Activated T-helper 1 cell treated with anti-CD3 and anti-CD28 coated beads, Interleukin-2, amount 50 U/mL, for 16 hours (primary cell): ENCODE measurements at places on chromosomes 1 and 21.

DNA sequence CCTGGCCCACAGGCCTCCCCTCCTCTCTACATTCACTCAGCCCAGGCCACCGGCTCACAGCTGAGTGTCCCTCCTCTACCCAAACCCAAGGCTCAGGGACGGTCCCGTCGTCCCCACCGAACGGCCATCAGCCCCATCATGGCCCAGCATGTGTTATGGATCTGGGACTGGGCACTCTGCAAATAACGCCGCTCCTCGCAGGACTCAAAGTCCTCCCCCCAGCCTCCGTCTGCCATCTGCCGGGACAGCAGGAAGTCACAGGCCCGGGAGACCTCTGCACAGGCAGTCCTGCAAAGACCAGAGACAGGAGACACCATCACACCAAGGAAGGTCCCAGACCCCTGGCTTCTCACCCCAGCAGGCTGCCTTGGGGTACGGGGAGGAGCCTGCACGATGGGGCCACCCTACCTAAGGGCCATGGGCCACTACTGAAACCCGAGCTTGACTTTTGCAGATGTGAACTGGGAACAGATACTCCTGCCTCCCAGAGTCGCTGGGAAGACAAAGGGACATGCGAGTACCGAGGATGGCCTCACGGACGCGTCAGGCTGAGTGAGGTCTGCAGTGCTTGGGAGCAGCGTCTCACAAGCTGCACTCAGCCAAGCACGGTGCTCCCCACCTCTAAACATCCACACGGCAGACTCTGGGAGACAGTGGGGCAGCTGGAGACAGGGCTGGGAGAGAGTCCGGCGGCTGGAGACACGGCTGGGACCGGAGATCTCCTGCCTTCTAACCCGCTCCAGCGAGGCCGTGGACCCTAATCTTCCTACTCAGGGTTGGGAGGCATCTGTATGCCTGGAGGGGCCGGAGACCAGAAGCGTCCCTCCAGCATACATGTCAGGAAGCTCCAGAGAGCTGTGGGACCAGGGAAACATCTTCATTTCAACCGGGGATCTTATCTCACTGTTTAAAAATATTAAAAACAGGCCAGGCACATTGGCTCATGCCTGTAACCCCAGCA is 10.4 kb upstream of the SPATC1L start:
- no peak for DNase-seq

GRCh38 chr1:34113887-34114286 is 51.1 kb downstream of the CSMD2 start:
- DNase-seq = no peak

GRCh38 chr1:11147197-11147770 is 41.9 kb upstream of the ANGPTL7 start:
- DNase-seq = no peak

DNA sequence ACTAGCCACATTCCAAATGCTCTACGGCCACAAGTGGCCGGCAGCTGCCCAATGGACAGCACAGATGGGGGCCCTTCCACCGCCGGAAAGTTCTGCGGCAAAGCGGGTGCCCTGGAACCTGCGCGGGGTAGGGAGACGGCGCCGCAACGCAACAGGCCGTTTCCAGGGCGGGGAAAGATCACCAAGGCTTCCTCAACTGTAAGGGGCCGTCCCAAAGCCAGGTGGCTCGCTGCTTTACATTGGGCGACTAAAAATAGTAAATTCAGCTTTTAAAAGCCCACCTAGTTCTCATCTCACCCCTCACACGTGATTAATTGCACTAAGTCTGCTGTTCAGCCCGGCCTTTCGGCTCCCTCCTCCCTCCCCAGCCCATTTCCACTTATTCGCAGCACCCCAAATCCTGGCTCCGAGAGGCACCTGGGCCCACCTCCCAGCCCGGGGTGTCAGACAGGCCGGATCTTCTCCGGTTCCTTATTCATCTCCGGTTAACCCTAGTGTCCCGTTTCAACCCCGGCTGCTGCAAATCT is 643 bp downstream of the CFAP298 start:
- DNase-seq = peak; percentile 8

DNA sequence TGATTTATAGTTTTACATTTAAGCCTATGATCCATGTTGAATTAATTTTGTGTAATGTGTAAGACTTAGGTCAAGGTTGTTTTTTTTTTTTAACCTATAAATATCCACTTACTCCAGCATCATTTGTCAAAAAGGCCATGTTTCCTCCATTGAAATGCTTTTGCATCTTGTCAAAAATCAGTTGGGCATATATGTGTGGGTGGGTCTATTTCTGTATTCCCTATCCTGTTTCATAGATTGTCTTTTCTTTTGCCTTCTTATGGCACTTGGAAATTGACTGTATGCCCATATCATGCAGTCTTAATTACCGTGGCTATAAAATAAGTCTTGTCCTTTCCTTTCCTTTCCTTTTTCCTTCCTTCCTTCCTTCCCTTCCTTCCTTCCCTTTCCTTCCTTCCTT is 138.2 kb downstream of the PRDM2 start:
- no peak for DNase-seq
